Caki2 (cell line): ENCODE measurements at places on chromosomes 5 and 9. TPM values are rescaled to one million over a fixed set of nuclear protein-coding genes. Genes with fewer than 3 reads are reported as not detected.

- DNase-seq: no peak
Observed at GRCh38 chr9:117511852-117512481, 97.1 kb upstream of the ASTN2 start.

DNA sequence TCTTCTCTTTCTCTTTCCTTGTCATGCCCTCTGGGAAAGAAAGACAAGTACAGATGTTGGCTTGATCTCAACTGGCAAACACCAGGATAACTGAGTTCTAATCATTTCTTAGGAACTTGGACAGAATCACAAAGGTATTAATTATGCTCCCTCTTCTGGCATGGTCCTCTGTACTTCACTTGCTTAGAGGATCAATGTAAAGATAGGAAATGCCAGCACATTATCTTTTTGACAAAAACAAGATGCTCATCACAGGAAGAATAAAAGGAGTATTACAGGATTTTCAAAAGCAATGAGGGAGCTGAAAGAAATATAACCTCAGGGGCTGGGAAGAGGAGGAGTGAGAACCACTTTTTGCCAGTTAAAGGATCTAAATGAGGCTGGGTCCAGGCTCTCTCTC is 70.6 kb downstream of the LHFPL2 start:
- DNase-seq: no peak

DNA sequence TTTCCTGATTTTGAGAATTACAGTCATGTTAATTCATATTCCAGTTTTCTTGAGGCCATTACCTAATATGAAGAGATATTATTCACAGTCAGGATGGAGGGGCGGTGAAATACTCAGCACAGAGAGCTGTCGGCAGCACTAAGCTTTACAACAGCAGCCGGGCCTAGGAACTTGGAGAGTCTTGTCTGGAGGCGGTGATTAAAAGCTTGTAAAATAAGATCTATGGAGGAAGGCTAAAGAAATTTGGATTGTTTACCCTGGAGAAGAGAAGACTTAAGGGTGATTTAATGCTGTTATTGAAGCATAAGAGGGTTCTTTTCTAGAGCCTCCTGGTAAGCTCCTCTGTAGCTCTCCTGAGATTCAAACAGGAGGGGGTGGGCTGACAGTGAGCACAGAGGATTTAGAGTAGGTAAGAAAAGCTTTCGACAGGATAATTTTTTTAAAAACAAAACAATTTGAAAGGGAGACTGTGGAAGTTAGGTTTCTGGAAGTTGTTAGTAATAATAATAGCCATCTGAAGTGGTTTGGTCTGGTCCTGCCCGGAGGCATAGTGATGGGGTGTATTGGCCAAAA is 406.3 kb upstream of the ADAMTSL1 start:
- DNase-seq: no peak

- no peak for DNase-seq
Observed at GRCh38 chr5:175163586-175164275, 280.3 kb downstream of the DRD1 start.

DNA sequence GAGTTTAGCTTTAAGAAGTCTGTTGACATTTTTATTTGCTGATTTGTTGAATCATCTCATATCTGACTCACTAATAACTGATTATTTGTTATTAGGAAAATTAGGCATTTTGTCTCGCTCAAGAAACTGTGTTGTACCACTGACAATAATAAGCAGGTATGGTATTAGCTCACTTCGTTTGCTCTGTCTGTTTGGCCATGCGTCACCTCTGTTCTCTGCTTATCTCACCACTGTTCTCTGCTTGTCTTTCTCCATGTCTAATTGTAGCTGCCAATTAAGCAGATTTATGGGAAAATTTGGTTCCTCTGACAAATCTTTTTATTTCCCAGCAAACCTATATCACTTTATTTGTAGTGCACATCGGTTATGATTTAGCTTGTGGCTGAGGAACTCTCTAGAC is 138.9 kb downstream of the WDR41 start:
- DNase-seq: no peak

DNA sequence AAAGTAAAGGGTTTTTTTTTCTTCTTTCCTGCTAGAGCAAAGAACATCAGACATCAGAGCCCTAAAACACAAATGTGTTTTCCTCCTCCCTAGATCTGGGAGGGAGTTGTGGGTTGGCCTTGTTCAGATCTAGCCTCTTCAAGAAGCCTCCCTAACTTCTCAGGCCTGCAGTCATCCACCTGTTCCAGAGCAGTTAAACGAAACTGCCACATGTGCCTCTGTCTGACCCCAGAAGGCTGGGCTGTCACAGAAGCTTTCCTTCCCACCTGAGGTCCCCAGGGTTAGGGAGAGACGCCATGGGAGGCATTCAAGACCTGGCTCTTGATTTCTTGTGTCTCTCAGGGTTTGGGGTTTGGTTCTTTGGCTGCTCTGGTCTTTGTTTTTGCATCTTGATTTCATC is 87.0 kb downstream of the DAB2IP start:
- no peak for DNase-seq

The OR4F3 gene
- not detected in 2 replicates for total RNA-seq

The GRAMD2B gene
- total RNA-seq: 38.3 and 50.4 TPM in 2 replicates

The SEMA5A gene
- total RNA-seq: under 0.01 and 0.57 TPM in 2 replicates

The PCA3 gene
- total RNA-seq: not detected in 2 replicates
